ENCODE measurements at places on chromosomes 2 and 18.

GRCh38 chr2:196468394-196468793 lies 171.1 kb upstream of the CCDC150 start:
- DNase-seq: no peak

DNA sequence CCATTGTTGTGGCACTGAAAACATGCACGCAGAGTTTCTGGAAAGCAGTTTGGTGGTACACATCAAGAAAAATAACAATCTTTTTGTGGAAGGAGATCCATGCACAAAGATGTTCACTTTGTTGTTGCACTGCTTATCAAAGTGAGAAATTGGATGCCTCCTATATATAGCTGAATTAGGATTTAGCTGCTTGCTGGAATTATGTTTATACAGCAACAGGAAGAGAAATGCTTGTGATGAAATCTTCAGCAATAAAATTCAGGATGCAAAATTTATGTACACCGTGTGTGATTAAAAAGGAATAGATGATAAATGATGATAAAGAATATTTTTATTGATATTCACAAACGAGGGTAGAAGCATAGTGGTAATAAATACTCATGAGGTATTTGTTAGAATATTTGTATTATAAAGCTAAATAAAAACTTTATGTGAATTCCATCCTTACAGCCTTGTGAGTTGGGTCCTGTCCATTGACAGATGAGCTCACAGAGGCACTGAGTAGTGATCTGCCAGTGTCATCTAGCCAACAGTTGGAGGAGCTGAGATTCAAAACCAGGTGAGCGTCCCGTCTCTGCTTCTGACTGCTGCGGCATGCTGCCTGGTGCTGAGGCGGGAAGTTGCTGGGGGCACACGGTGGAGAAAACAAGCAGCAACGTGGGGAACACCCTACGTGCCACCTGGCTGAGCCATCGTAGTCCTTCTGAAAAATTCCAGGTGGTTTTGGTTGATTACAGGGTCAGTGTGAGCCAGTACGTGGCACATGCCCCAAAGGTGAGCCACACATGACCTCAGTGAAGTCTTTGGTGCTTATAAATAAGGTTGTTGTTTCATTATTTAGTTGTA lies 80.2 kb downstream of the ASAP2 start:
- DNase-seq: no peak

GRCh38 chr2:133213651-133214050 lies 354.6 kb downstream of the NCKAP5 start:
- no peak for DNase-seq

DNA sequence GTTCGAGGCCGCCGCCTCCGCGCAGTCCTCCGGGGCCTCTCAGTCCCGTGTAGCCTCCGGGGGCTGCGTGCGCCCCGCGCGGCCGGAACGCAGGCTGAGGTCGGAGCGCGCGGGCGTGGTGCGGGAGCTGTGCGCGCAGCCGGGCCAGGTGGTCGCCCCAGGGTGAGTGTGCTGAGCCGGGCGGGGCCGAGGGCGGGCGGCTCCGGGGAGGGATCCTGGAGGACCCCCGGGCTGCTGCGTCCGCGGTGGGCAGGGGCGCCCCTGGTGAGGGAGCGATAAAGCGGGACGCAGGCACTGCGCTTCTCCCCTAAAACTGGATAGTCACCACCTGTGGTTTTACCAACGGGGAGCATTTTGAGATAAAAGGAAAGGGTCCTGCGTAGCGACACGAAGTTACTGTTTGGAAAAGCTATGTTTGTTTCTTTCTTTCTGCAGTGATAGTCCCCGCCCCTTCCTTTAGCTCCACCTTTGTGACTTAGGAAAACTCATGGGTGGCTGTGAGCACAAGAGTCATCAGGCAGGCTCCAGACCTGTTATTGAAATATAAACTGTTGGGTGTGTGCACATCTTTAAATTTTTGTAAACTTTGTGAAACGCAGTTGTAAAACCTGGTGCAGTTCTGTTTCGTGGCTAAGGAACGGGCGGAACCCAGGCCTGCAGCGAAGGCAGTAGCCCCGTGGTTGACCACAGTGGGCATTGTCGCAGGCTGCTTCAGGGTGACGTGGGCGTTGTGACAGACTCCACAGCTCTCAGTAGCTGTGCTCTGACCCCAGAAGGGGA lies 687 bp downstream of the CTDP1 start:
- DNase-seq: no peak

GRCh38 chr18:13823707-13824395 lies at the start of gene MC5R:
TSS of gene MC5R (plus strand) at chr18:13824149. CDS start at chr18:13825766, 1,617 bp downstream.
- peak; percentile 38 for DNase-seq

- peak; percentile 65 for DNase-seq
Observed at GRCh38 chr18:12659904-12660605, 2.1 kb upstream of the SPIRE1 start.

Data from putamen (tissue), 1 donor.